ENCODE measurements at places on chromosomes 12 and 14.

- no peak for DNase-seq
Observed at GRCh38 chr12:91778938-91779400, 366.7 kb downstream of the BTG1 start.

GRCh38 chr14:74444866-74445265, 18.9 kb upstream of the SYNDIG1L start:
- no peak for DNase-seq

- no peak for DNase-seq
Observed at GRCh38 chr14:72416081-72416849, 477.6 kb downstream of the DPF3 start.

- DNase-seq = no peak
Observed at GRCh38 chr12:11412731-11413130, 17.4 kb upstream of the PRB2 start.

DNA sequence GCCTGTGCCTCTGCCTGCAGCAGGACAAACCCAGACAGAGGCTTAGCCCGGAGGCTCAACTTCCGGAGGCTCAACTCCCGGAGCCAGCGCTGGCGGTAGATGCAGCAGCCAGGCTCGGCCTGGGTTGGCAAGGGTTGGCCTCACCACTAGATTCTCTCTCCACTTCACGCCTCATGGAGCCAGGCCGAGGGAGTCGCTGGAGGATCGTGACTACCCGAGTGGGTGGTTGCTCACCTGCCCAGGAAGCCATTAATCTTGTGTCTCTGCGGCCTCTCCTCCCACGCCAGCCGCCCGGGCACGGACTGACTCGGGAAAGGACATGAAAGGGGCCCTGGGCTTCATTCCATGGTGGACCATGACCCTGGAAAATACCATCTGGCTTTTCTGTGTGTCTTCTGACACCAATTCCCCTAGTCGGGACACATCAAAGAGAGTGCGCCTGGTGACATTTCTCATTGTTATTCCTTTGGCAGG, 20.8 kb downstream of the ESRRB start:
- no peak for DNase-seq

GRCh38 chr12:72146495-72146894, 125.7 kb upstream of the TRHDE start:
- DNase-seq = no peak

Data from Ammon's horn (tissue), 1 donor.